ENCODE measurements at places on chromosomes 4 and X. TPM values are rescaled to one million over a fixed set of nuclear protein-coding genes. Genes with fewer than 3 reads are reported as not detected.

SLC9B1 gene
- 1.7 TPM for total RNA-seq

TSPAN7 gene
- total RNA-seq = 0.91 TPM

P2RY4 gene
- total RNA-seq = 0.18 TPM

METTL14 gene
- total RNA-seq = 46.7 TPM

PRRG3 gene
- not detected for total RNA-seq

IL21 gene
- total RNA-seq = not detected

ZXDA gene
- 1.8 TPM for total RNA-seq

CFP gene
- total RNA-seq = 0.34 TPM

PDZD11 gene
- 45.0 TPM for total RNA-seq

- DNase-seq = no peak
Observed at GRCh38 chr4:10687526-10687925, 3.0 kb upstream of the CLNK start.

DNA sequence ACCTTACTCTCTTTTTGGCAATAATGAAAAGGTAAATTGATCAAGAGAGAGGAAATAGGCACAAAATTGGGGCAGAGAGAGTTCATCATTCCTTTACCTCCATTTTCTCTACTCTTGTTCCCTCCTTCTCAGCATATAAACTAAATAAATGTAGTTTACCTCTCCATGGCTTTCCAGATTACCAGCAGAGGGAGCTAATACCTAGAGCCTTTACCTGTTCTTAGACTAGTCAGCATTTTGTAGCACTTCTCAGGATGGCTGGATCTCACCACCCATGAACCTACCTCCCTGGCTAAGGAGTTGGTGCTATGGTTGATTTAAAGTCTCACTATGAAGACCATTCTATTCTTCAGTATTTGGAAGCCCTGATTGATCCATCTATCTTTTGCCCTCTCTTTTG is 15.7 kb downstream of the OFD1 start:
- DNase-seq = peak; percentile 39

DNA sequence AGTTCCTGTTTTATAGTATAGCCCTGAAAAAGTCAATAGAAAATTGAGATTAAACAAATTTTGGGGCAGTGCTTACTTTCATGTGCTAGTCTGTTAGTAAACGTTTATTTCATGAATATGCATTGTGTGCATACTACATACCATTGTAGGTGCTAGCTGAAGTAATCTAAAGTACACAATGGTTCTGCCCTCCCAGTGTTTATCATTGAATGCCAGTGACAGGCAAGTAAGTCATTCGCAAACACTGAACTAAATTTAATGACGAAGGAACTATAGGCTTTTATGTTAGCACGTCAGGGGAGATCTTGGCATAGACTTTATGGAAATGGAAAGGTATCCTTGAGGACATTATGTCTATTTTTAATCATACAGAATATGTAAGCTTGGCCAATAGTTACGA is 426.9 kb upstream of the EPHA5 start:
- no peak for DNase-seq

- DNase-seq = no peak
Observed at GRCh38 chrX:121165930-121166359, 118.5 kb downstream of the GLUD2 start.

- no peak for DNase-seq
Observed at GRCh38 chr4:108466936-108467902, 153.2 kb upstream of the RPL34 start.

DNA sequence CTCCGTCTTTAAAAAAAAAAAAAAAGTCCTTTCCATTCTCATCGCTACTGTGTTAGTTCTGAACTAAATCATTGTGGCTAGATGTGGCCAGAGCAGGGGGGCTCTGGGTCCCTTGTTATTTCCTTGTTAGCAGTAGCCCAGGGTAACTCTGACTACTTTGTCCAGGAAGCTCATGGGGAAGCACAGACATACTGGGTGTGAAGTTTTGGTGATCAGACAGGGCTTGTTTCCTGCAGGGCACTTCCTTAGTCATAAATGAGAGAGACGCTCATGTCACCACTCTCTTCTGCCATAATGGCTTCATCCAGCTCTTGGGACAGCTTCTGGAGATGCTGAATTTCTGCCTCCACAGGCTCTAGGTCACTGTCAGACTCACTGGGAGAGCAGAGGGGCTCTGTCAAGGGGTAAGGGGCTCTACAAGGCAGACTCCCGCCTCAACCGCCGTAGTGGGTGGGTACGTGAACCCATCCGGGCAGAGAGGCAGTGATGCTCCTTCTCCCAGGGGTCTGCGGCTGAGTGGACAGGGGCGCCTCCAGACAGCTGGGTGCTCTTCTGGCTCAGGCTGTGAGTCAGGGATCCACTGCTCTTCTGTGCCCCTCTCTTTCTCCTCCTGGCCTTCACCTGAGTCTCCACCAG is 12.9 kb downstream of the STIM2 start:
- no peak for DNase-seq

- DNase-seq = no peak
Observed at GRCh38 chr4:39636531-39637184, 2.0 kb downstream of the SMIM14 start.

DNA sequence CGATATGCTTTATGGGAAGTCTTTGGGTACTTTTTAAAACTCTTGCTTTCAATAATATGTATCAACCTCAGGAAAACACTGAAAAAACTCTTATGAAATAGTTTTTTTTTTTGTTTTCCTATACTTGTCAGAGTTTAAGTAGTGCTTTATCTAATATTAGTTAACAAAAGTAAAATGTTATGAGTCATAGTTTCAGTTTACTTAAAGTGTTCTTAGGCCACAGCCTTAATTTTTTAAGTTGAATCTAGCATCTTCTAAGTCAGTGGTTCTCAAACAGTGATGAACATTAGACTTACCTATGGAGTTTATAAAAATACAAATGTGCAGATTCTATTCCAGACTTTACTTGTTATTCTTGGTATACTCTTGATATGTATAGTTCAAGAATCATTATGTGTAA is 26.3 kb upstream of the ADGRL3 start:
- DNase-seq = no peak

GRCh38 chrX:140572724-140573123 is 67.9 kb upstream of the SOX3 start:
- DNase-seq = peak; percentile 24
